Hematopoietic multipotent progenitor cell (in vitro differentiated cells): ENCODE measurements at places on chromosomes 1 and 21. TPM values are rescaled to one million over a fixed set of nuclear protein-coding genes. Genes with fewer than 3 reads are reported as not detected.

Gene PGLYRP4
- total RNA-seq = 0.27 TPM

- DNase-seq = no peak
These were observed 23.1 kb downstream of the RCC2 start for GRCh38 chr1:17416389-17416788.

DNA sequence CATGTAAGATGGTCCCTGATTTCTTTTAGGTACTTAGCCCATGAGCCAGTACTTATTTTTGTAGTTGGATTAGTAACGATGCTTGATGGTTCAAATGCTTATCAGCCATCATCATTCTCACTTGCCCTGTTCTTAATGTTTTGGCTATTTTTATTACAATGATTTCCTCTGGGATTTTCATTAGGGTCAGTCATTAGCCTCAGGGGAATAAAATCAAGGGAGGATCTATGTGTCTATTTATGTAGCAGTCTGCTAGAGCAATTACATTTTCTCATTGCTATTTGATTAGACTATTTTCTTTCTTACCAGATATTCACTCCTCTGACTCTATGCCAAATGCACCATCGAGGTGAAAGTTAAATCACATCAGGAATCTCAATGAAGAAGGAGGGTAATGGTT is 10.9 kb upstream of the CCT8 start:
- no peak for DNase-seq

DNA sequence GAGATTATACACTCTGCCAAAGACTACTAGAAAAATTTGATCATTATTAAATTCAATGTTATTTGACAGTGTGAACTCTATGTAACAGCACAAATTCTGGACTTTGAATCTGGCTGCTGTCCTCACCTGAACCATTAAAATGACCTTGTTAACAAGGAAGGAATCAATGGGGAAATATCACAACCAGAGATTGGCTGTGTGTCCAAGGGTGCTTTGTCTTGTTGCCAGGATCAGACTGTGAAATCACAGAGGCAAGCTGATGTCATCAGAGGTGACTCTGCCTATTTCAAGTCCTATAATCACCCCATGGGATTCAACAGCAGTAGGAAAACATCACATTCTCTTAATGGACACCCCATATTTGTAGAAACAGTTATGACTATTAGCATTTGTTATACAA is 46.8 kb downstream of the ADAMTS5 start:
- DNase-seq = no peak

Gene CBR3
- 11.3 TPM for total RNA-seq
